ENCODE measurements at places on chromosomes 2 and 18. TPM values are rescaled to one million over a fixed set of nuclear protein-coding genes. Genes with fewer than 3 reads are reported as not detected.

DNA sequence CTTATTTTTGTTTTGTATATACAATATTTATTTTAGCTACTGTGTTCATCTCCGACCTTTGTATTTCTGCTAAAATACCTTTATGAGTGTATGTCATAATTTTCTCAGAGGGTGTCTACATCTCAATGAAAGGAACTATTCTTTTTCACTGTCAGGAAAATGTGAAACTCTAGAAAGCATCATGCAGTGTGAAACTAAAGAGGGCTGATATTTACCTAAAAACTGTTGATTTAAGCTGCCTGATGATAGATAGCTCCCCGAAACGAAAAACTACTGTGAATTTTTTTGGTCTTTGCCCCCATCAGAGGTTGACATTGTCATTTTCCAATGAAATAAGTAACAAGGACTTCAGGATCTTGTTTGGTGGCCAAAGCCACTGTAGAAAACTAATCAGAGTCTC lies 38.8 kb downstream of the TMEM178A start:
- DNase-seq, result no peak

DNA sequence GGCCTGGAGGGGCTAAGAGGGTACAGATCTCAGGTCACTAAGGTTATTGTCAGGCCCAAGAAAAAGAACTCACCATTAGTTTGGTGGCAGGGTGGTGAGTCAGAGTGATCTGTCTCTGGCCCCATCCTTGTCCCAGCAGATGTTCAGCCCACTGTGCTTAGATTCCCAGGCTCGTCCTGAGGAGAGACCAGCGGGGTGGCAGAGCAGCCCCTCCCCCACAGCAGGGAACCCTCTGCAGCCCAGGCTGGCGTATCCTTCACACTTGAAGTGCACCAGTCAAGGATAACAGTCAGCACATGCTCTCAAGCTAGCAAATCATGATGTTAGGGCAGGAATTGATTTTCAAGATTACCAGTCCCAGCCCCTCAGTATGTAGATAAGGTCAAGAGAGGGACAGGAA lies 43.1 kb downstream of the TMEM185B start:
- DNase-seq, result no peak

DNA sequence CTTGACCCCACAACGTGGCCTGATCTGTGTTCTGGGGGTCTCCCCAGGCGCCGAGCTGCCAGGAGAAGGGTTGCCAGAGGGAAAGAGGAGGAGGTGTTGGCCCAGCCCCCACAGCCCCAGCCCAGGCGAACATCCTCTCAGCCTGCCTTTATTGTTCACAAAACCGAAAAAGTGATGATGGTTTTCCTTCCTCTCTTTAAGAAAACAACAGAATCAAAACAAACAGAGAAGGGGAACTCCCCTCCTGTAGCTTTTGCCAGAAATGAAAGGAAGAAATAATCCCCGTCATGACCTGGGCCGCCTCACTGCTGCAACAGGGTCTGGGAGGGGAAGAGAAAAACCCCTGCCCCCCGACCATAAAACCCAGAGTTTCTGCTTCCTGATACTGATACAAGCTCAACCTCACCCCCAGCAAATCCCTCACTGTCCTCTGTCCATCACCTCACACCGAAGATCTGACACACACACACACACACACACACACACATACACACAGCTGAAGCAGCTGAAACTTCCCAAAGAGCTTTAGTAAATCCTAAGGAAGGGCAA lies 52.0 kb downstream of the ZFP36L2 start:
- peak; percentile 85 for DNase-seq

DNA sequence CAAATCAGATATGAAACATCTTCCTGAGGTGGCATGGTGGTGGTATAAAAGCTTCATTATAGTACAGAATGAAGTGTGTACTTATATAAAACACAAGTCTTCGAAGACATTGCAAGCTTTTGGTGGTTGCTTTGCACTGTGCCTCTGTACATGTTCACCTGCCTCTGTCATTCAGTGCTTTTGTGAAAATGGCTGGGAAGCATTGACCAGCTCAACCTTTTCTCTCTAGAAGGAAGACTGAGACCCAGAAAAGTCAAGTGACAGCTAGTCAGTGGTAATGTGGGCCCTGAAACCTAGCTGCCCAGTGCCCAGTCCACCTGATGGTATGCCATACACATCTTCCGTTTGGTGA lies 12.1 kb downstream of the ITGA6 start:
- no peak for DNase-seq

GAREM2 gene
- 1.1 TPM for total RNA-seq
